ENCODE measurements at places on chromosomes 7 and 10. TPM values are rescaled to one million over a fixed set of nuclear protein-coding genes. Genes with fewer than 3 reads are reported as not detected.
A peak's percentile ranks its signal among the peaks of the same experiment; 100 is the strongest.

GRCh38 chr7:107338080-107338479 is 131.8 kb upstream of the GPR22 start:
- no peak for DNase-seq

GRCh38 chr10:58268454-58268945 is 462 bp upstream of the CISD1 start:
- no peak for DNase-seq

DNA sequence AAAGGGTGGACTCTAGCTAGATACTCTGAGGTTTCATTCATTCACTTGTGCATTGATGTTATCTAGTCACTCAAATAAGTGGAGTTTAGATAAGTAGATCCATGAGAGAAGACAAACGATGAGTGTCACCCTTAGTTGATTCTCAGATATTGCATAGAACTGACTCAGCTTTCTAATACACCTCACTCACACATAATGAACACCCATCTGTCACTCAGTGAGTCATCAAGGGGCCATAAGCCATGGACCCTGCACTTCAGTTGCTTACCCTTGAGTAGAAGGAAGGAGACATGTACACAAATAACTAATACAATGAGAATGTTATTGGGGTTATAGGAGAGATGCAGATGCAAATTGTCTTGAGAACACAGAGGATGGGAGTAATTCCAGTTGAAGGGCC is 163.8 kb downstream of the SORCS3 start:
- DNase-seq: no peak

GRCh38 chr7:147759327-147759943 is 831.1 kb upstream of the C7orf33 start:
- no peak for DNase-seq

DNA sequence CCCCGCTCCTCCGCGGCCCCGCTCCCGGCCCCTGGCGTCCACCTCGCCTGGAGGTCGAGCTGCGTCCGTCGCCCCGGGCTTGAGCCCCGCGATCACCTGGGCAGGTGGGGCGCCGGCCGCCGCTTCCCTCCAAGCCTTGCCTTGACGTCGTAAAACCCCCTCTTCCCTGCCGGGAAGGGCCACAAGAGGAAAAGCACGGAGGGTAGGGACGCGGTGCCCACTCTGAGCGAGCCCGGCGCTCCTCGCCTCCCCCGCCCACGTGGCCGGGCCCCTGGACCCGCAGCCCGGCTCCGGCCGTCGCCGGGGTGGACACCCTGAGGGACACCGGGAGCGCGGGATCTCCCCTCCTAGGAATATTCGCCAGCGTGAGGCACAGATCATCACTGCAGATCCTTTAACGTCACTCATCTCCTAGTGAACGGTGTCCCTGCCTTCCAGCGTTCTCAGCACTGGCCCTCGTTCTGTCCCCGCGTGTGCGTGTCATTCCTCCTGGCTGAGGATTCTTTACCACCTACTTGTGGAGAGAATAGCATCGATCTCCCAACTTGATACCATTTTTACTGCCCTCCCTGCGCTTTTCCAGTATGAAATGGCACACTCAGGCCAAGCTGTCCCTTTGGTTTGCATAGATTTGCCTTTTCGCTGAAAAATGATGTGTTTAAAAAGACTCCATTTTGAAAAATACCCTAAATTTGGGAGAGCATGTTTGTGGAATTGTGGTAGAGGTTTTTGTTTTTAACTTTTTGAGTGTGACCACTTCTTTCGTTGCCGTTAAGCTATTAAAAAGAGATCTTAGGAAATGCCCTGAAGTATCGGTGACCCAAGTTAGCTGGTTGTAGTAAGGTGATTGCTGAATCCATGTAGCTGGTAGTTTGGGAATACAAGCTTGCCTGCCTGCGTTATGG is 649 bp downstream of the ACTR3B start:
- DNase-seq: no peak

DNA sequence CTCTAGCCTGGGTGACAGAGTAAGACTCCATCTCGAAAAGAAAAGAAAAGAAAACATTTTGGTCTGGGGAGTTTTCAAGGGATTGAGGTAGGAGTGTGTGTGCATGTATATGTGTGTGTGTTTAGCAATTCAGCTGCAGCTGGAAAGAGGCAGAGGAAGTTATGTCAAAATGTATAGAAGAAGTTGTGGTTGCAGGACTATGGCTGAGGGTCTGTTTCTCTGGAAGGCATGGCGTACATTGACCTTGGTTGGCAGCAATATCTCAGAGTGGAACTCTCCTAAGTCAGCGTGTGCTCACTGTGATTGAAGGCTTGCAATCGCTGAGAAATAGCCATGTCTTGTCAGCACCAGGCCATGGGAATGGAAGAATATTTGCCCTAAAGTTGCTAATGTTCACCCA is 28.6 kb upstream of the RHBDD2 start:
- no peak for DNase-seq

DNA sequence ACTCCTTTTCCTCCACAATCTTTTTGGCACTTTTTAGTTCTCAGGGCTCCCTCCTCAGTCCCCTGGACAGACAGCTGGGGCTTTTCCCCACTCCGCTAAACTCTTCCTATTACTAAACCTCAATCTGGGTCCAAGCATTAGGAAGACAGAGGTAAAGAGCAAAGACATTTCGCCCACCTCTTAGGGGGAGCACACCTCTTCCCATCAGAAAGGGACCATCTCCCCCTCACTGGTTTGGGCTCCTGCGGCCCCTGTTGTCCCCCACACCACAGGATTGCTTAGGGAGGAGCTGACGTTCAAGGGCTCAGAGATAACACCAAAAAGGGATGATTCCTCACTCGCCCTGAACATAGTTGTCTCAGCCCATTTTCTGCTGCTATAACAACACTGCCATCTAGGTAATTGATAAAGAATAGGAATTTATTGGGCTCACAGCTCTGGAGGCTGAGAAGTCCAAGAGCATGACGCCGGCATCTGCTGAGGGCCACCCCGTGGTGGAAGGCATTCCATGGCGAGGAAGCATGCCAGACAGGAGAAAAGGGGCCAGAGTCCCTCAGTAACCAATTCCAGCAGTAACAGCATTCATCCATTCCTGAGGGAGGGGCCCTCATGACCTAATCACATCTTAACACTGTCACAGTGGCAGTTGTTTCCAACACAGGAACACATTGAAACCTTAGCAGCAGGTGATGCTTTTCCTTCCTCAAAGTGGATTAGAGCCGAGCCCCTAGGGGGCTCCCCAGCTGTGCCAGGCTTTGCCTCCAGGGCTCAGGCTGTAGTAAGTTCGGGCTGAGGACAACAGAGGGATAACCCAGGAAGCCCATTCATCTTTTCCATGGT is 209.6 kb downstream of the EBF3 start:
- DNase-seq: peak; percentile 30

GRCh38 chr10:753530-753929 is 64.1 kb upstream of the DIP2C start:
- DNase-seq: no peak

DNA sequence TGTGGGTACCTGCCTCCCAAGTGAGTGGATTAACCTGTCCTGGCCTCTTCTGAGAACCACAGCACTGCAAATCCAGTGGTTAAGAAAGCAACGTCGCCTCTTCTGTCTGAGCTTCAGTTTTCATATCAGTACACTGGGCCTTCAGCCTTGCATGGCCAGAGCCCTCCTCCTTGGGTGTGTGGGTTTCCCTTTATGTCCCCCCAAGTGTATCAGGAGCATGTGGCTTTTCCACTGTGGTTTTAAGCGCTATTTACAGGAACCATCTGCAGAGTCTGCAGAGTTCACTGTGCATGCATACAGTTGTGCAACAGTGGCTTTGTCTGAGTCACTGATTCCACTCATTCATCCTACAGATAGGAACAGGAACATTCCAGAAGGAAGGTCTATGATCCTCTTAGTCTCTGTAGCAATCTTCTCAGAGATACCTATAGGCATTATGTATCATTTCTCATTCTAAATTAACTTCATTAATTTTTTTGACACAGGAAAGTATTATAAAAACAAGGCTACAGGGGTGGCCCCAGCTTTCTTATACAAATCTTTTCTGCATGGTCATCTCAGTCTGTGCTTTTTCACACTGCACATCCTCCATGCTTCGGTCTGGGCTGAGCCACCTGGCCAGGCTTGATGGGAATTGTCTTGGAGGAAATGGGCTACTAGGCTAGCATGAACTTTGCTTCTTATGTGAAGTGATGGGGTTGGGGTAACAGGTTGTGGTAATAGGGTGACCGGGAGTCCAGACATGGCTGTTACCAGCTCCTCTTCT is 17.1 kb downstream of the MBL2 start:
- no peak for DNase-seq

DNA sequence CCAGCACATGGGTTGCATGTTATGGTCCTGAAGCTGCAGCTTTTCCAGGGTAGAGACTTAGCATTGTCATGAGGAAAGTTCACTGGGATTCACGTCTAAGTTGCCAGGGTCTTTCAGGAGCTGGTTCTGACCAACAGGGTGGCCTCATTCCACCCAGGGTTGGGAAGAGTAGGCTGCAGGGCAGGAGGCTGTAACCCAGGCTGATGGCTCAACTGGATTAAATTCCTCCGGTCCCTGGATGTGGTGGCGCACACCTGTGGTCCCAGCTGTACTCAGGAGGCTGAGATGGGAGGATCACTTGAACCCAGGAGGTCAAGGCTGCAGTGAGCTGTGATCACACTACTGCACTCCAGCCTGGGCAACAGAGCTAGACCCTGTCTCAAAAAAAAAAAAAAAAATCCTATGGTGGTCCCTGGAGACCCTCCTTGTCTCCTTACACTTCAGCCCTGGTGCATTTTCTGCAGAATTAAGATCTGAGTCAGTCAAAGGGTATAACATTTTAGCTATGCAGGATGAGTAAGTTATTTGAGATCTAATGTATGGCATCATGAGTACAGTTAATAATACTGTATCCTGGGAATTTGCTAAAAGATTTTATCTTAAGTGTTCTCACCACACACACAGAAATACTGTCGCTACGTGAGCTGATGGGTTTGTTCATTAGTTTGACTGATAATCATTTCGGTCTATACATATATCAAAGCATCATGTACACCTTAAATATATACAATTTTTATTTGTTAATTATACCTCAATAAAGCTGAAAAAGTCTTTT is 44.0 kb downstream of the ASB13 start:
- DNase-seq: peak; percentile 48

DNA sequence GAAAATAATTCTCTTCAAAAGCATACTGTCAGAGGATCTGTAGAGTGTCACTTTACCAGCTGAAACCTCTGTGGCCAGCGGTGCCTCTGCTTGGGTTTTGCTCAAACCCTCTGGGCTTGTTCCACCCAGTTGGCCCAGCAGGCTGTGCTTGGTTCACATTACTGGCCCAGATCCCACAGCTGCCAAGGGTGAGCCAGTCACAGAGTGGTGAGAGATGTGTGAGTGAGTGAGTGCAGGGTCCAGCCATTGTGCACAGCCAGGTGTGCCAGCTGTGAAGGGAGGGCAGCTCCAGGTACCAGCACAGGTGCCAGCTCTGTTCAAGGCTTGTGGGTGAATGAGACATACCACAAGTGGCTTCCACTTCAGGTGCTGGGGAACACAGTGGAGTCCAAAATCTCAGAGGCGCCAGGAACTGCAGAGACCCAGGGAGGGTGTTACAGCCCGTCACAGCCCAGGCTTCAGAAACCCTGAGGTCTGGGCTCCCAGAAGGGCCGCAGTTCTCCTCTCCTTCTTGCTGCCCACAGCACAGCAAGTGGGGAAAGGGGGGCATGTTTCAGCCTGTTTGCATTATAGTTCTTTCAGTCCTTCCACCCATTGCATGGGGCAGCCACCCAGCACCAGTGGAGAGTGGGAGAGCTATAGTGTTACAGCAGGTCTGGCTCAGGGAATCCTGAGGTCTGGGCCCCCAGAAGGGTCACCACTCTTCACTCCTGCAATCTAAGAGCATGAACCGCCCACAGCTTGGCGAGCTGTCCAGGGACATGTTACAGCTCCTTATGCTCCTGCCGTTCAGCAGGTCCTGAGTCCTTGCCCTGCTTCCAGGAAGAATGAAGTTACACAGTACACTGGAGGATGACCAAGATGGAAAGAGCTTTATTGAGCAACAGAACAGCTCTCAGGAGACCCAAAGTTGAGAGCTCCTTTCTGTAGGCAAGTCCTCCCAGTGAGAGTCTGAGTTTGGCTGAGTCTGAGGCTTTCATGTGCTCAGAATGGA is 931.7 kb upstream of the SORCS1 start:
- peak; percentile 54 for DNase-seq

DNA sequence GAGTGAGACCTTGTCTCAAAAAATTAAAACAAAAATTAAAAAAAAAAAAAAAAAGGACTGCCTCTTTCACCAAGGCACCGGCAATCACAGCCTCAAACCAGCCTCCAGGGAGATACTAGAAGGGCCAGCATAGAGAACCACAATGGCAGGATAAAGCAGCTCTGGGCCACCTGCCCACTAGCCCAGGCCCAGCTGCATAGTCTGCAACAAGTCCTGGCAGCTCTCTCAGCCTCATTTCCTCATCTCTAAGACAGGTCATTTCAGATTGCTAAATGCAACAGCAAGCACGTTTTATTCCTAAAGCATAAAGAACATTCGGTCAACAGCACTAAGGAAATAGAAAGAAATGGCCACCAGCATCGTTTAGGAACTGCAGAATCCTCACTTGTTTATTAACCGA is 28.8 kb downstream of the XPNPEP1 start:
- peak; percentile 90 for DNase-seq

GRCh38 chr10:129049501-129049900 is 417.5 kb upstream of the MGMT start:
- no peak for DNase-seq

DNA sequence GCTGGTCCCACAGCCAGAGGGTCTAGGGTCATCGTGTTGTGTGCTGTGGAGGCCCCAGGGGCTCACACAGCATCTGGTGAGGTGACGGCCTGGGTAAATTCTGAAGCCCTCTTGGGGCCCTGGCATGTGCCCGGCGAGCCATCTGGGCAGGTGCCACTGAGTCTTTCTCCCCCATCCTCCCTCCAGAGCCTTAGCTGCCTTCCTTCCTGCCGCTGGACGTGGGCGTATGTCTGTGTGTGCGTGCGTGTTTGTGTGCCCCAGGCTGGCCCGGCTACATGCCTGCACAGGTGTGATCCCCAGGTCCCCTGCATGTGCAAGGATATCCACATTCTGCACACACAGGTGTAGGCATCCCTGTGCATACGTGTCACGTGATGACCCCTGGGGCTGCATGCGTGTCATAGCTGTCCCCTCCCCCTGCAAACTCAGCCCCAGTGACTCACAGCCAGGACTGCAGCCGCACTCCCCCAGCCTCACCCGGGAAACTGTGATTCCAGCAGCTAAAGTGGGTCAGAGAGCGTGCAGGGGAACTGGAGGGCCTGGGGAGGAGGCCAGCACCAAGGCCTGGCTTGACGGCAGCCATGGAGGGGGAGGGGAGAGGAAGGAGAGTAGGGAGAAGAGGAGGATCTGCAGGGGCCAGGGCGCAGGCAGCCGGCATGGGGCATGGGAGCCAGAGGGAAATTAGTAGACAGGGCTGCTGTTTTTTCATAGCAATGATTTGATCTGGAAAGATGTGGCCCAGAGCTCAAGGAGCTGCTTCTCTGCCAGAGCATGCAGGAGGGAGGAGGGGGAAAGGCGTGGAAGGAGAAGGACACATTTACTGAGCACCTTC is 46.4 kb downstream of the ELFN1 start:
- DNase-seq: no peak

GRCh38 chr7:143492799-143493739 is 15.4 kb downstream of the TAS2R41 start:
- no peak for DNase-seq

ACTR1A gene
- total RNA-seq: 107 TPM

TEX36 gene
- total RNA-seq: not detected

TCAF2 gene
- 1.7 TPM for total RNA-seq

TACC2 gene
- total RNA-seq: 75.8 TPM

ATOH7 gene
- total RNA-seq: not detected

PLEKHS1 gene
- not detected for total RNA-seq
